ENCODE measurements at places on chromosomes 2 and 18. TPM values are rescaled to one million over a fixed set of nuclear protein-coding genes. Genes with fewer than 3 reads are reported as not detected.

Gene SCN9A
- total RNA-seq: 18.6 TPM

Gene CAPN13
- total RNA-seq: 46.1 TPM

Gene RTP5
- 0.17 TPM for total RNA-seq

Gene ANKRD36B
- total RNA-seq: 16.6 TPM

Gene CD8B2
- not detected for total RNA-seq

Gene CPO
- total RNA-seq: not detected

Gene KIAA2012
- total RNA-seq: 0.74 TPM

Gene SOX11
- 0.13 TPM for total RNA-seq

Gene TMEM169
- 0.69 TPM for total RNA-seq

Gene GORASP2
- 80.7 TPM for total RNA-seq

Gene CCDC121
- 1.3 TPM for total RNA-seq

Gene MC5R
- not detected for total RNA-seq

Gene SGPP2
- total RNA-seq: 13.1 TPM

Gene ABHD1
- not detected for total RNA-seq

Gene UGT1A5
- total RNA-seq: not detected

Gene SP140
- 13.3 TPM for total RNA-seq

Gene FOXI3
- total RNA-seq: 0.09 TPM

Gene LRRTM4
- total RNA-seq: not detected

Gene LOXHD1
- total RNA-seq: 7.3 TPM

Gene CREG2
- total RNA-seq: not detected

Gene ATP6V1C2
- total RNA-seq: 2.2 TPM

Gene GPR75
- total RNA-seq: 1.6 TPM

Gene CAPN14
- total RNA-seq: 0.11 TPM

Gene MAP3K19
- 3.2 TPM for total RNA-seq

Gene POTEJ
- total RNA-seq: not detected

Gene FAM228A
- 1.7 TPM for total RNA-seq

Gene DNAJC5G
- total RNA-seq: not detected

Gene LMAN1
- total RNA-seq: 159 TPM

Gene SLC39A10
- 15.2 TPM for total RNA-seq

Gene TWIST2
- 22.8 TPM for total RNA-seq

Gene RAB6C
- not detected for total RNA-seq

Gene BOLL
- not detected for total RNA-seq

Gene CHRNG
- total RNA-seq: not detected

Gene OBSL1
- 66.4 TPM for total RNA-seq

Gene HOXD3
- total RNA-seq: 0.57 TPM

Gene LIMS3
- total RNA-seq: 0.89 TPM

Gene CCDC68
- total RNA-seq: 25.9 TPM

Gene TXNDC2
- total RNA-seq: not detected

Gene SUCLG1
- 80.4 TPM for total RNA-seq

Gene RHOB
- total RNA-seq: 309 TPM

Gene CCDC93
- total RNA-seq: 141 TPM

Gene HNMT
- 67.5 TPM for total RNA-seq

Gene UGT1A6
- 0.88 TPM for total RNA-seq

Gene RETREG2
- 52.2 TPM for total RNA-seq

Gene MDH1B
- total RNA-seq: 0.43 TPM

Gene PRSS56
- not detected for total RNA-seq

Gene RMC1
- total RNA-seq: 30.9 TPM

Gene CABYR
- not detected for total RNA-seq

Gene IL1B
- total RNA-seq: 13.4 TPM

Gene MYOM1
- 2.1 TPM for total RNA-seq
